ENCODE measurements at places on chromosomes 2 and 18. TPM values are rescaled to one million over a fixed set of nuclear protein-coding genes. Genes with fewer than 3 reads are reported as not detected.

Gene ANKRD62
- total RNA-seq, result not detected

Gene ACVR1C
- total RNA-seq, result 0.40 TPM

Gene STARD6
- total RNA-seq, result not detected

Gene COL5A2
- total RNA-seq, result 24.2 TPM

Gene CHRND
- total RNA-seq, result not detected

Gene LHCGR
- total RNA-seq, result 0.73 TPM

Gene AQP12B
- not detected for total RNA-seq

Gene CCDC178
- not detected for total RNA-seq

Gene MARCO
- total RNA-seq, result not detected

Gene ZNF2
- total RNA-seq, result 2.9 TPM

Gene PAX3
- not detected for total RNA-seq

DNA sequence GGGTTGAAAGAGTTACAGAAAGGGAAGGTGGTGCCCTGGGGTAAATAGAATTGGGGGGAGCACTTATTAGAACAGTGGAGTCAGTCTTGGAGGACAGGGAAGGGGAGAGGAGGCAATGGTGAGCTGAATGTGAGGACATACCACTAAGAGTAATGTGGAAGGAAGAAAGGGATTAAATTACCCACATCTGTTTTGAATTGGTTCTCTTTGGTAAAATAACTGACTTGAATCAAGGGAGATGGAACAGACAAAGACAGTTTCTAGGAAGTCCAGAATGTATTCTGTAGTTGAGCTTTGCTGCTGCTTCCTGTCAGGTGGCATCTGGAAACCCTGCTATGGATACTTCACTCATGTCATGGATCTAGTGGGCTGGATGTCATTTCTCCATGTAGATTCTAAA is 6.7 kb downstream of the SETBP1 start:
- DNase-seq, result no peak

GRCh38 chr2:3254442-3254941 is 123.1 kb downstream of the EIPR1 start:
- no peak for DNase-seq

DNA sequence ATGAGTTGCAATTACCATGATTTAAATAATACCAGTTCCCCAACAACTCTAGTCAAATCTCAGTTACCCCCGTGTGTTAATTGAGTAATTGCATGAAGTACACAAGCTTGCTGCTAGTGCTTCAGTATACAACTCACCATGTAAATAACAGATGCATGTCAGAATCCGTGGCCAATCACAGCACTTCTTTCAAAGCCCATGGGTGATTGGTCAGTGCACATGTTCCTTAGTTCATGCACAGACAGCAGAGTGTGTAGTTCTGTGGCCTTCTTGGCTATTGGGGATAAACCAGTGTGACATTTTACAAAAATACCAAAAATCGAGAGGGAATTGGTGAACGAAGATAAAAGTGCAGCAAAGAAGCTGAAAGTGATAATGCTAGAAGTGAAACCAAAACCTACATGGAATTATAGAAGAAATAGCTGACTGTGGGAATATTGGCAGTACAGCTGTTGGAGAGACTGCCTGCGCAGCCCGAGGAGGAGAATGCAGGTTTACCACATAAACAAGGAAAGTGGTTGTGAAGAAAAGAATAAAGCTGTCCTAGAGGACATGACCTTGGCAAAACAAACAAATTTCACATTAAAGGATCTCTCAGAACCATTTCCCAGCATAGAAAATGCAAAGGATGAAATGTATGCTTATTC is 59.4 kb downstream of the NEDD4L start:
- DNase-seq, result no peak

DNA sequence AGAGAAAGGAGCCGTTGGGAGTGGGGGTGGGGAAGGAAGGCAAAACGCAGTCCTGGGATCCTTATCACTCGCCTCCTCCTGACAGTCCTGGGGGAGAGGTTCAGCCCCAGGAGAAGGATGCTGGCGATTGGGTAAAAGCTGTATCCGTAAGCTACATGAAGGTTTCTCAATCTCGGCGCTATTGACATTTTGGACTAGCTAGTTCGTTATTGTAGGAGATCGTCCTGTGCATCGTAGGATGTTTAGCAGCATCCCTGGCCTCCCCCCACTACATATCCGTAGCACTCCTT is 511 bp upstream of the TP53I3 start:
- DNase-seq, result no peak

- no peak for DNase-seq
These were observed 370.5 kb downstream of the EIPR1 start for GRCh38 chr2:3007135-3007534.

DNA sequence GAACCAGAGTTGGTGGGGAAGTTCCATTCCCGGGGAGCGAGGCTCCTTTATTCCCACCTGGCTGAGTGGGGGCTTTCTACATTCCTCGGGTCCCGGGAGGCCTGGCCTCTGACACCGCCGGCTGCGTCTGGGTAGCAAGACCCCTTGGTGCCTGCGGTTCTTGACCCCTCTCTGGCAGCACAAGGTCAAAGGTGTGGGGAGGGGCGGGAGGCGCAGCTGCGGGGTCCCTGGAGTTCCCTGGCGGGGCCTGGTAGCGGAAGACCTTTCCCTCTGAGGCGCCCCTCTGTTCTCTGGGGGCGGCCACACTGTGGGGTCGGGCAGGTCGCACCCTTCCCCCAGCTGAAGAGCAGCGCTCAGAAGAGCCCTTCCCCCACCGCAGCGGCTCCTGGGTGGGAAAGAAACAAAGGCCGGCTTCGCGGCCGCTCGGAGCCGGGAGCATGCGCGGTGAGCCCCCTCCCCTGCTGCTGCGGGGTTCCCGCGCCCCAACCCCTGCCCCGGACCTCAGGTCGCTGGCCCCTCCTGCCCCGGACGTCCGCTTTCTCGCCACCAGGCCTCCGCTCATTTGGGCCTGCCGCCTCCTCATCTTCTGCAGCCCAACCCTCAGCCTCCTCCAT is 146.3 kb downstream of the ANKRD44 start:
- peak; percentile 81 for DNase-seq

DNA sequence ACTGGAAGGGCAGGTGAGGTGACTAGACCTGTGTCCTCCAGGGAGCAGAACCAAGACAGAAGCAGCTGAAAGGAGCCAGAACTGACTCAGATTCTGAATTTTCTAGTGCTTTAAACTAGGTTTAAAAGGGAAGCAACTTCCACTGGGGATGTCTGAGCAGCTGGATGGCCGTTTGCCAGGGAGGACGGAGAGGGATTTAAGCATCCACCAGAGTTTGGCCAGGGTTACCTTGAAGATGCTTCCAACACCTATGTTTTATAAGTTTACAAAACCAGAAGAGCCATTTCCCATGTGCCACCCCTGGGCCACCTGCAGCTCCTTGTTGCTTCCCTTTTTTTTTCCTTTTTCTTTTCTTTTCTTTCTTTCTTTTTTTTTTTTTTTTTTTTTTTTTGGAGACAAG is 48.6 kb upstream of the RBM44 start:
- DNase-seq, result no peak

- peak; percentile 34 for DNase-seq
These were observed 34.9 kb downstream of the OSBPL1A start for GRCh38 chr18:24362757-24363156.

DNA sequence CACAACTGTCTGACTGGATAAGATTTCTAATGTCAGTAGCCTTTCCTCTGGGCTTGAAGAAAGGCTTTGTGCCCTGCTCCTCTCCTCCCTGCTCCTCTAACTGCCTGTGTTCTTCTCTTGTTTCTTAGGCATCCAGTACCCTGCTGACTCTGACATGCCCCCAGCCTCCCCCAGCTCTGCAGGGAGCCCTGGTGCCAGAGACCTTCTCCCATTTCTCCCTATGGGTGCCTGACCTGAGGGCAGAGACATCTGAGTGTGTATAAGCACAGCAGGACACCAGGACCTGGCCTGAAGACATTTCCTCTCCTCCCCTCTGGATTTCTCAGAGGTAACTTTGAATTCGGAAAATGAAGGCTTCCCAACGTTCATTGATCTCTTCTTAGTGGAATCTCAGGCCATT is 23.6 kb downstream of the RNF144A start:
- no peak for DNase-seq

DNA sequence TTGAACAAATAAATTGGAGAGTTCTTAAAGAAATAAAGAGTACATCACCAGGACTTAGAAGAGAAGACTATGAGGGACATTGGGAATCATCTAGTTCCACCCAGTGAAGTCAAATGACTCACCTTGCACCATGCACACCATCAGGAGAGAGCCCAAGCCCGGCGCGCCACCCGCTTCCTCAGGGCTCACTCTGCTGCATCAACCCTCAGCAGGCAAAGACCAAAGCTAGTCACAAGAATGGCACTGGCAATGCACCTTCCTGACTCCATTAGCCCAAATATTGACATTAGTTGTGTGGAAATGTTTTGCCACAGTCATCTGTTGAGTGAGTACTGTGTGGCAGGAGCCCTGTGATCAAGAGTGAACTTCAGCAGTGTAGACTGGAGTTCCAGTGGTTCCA is 7.1 kb upstream of the LYPD6B start:
- no peak for DNase-seq

DNA sequence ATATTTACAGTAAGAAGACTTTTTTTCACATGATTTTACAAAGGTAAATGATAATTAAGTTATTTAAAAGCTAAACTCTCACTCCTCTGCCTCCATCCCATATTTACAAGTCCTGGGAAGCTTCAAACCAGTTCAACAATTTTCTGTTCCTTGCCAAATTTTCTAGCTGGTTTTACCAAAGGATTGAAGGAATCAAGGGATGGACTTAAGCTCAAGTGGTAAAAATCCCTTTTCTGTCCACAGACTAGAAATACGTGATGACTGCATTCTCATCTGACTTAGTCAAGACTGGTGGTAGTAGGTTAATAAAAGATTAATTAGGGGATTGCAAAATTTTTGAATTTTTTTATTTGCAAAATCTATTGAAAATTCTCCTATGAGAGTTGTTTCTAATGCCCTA is 297.3 kb downstream of the MTX2 start:
- DNase-seq, result no peak

GRCh38 chr2:222313816-222314215 is 15.0 kb upstream of the PAX3 start:
- DNase-seq, result no peak

GRCh38 chr2:20224164-20224715 is 690 bp downstream of the SDC1 start:
- no peak for DNase-seq

GRCh38 chr2:172442072-172442895 is 14.9 kb downstream of the ITGA6 start:
- DNase-seq, result no peak

- no peak for DNase-seq
These were observed 20.6 kb upstream of the DSG3 start for GRCh38 chr18:31426871-31427406.

- DNase-seq, result no peak
These were observed 46.8 kb upstream of the TRIM43B start for GRCh38 chr2:95531254-95531771.

- DNase-seq, result no peak
These were observed 5.0 kb upstream of the SERPINB2 start for GRCh38 chr18:63882333-63883141.

DNA sequence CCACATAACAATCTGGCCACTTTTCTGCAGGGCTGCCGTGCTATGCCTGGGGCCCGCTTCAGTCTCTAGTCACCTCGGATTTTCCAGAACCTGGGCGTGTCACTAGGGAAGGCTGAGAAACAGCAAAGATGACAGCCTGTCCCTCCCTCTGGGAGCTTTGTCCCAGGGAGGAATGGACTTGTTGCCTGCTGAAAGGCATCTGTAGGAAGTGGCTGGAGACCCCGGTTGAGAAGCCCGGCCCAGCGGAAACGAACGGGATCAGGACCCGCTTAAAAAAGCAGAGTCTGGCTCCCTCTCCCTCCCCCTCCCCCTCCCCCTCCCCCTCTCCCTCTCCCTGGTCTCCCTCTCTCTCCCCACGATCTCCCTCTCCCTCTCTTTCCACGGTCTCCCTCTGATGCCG is 149.5 kb upstream of the ZNF516 start:
- DNase-seq, result no peak

DNA sequence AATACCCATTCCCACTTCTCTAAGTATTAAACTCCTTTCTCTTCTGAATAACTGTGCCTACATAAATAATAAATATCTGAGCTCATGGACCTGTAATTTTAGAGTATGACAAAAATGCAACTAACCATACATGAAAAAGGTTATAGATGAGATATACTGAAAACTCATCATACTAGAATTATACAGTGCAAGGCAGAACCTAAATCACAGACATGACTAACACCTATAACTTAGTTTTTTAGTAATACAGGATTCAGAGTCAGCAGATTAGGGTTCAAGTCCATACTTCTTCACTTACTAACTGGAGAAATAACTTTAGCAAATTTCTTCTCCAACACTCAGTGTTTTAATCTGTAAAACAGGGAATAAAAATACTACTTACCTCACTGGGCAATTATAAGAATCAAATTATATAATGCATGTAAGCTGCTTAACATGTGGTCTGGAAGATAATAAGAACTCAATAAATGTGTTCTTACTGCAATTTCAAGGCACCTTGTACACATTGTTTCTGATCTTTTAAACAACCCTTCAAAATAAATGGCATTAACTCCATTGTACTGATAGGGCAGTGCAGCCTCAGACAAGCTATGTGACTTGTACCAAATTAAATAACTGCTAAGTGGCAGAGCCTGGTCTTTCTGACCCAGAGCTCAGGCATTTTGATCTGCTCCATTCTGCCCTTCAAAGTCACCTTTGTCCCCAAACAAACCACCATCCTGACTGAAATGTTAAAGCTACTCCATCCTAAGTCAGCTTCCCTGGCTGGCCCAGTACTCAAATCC is 39.6 kb upstream of the KLF7 start:
- no peak for DNase-seq

GRCh38 chr2:209073151-209073550 is 350.7 kb upstream of the MAP2 start:
- DNase-seq, result no peak

GRCh38 chr2:212145121-212145520 is 393.5 kb downstream of the ERBB4 start:
- no peak for DNase-seq

DNA sequence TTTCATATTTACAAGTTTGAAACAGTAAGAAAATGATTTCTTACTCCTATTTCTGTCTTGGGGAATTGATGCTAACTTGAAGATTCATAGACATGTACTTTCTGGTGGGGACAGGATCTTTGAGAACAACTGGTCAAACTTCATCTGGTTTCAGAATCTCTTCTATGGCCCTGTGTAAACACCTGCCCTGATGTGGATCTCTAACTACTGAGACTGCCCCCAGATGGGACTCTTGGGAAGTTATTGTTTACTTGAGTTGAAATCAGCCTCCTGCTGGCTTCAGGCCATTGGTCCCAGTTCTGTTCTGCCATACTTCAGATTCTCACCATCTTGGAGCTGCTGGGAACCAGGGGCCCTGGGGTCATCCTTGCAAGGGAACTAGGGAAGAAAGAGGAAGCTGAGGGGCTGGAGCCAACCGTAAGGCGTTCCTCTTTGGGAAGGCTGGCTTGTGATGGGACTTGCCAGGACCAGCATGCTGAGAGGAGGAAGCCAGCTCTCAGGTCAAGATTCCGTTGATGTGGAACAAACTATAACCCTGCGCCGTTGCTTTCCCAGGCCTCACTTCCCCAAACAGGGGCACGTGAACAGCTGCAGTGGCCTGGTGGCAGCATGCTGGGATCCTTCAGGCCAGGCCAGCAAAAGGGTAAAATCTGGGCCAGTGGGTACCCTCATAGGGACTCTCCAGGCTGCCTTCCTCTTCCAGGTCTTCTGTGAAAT is 135.5 kb upstream of the CXCR4 start:
- no peak for DNase-seq

GRCh38 chr2:182245963-182246362 is 180.9 kb downstream of the PDE1A start:
- no peak for DNase-seq

GRCh38 chr2:240567872-240568677 is at the start of gene RNPEPL1:
Gene RNPEPL1 (plus strand): TSS chr2:240568484. CDS start chr2:240568587, 103 bp downstream.
- DNase-seq, result peak; percentile 71

Measured in H1 (cell line).